NCI-H460 (cell line): ENCODE measurements at places on chromosomes 5 and 9.

GRCh38 chr5:74810915-74811314 lies 43.9 kb downstream of the NSA2 start:
- DNase-seq: no peak

GRCh38 chr9:9499546-9499945 lies 1113.3 kb downstream of the PTPRD start:
- DNase-seq: no peak

- DNase-seq: no peak
Observed at GRCh38 chr9:73979894-73980264, 517.3 kb upstream of the RORB start.

DNA sequence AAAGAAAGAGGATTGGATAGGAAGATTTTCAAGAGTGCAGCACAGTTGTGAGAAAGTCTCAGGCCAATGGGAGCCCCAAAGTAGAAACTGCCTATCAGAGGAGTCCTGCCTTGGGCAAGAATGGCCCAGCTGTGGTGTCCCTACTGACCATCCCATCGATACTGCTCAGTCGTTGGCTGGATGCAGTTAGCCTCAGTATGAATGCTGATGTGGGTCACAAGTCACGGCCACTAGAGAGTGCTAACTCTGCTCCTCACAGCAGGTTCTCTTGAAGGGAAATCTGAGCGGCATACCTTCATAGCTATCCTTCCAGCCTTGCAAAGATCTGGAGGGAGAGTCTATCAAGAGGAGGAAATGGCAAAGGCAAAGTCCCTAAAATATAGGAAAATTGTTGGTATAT lies 11.6 kb upstream of the CETN3 start:
- DNase-seq: peak; percentile 14
